ENCODE measurements at places on chromosomes 7 and 10. TPM values are rescaled to one million over a fixed set of nuclear protein-coding genes. Genes with fewer than 3 reads are reported as not detected.

The UCMA gene
- not detected for total RNA-seq

The SAP25 gene
- total RNA-seq = 0.66 TPM

The ATP6V1F gene
- total RNA-seq = 241 TPM

The PRXL2A gene
- 44.8 TPM for total RNA-seq

The OR2A42 gene
- not detected for total RNA-seq

The SPAG6 gene
- total RNA-seq = not detected

The C7orf57 gene
- total RNA-seq = 0.35 TPM

The TRIM73 gene
- 2.7 TPM for total RNA-seq

The SNX13 gene
- total RNA-seq = 16.8 TPM

The UNCX gene
- total RNA-seq = not detected

The SPDYE16 gene
- not detected for total RNA-seq

The ZNF479 gene
- total RNA-seq = not detected

The SHTN1 gene
- total RNA-seq = 26.4 TPM

The SPDYE2B gene
- not detected for total RNA-seq

The GNAT3 gene
- total RNA-seq = not detected

The KNDC1 gene
- total RNA-seq = 1.3 TPM

The LBX1 gene
- not detected for total RNA-seq

The MINDY4 gene
- 2.4 TPM for total RNA-seq

The AKR1C1 gene
- total RNA-seq = 482 TPM

The AHCYL2 gene
- total RNA-seq = 6.2 TPM

The LAMB4 gene
- 0.19 TPM for total RNA-seq

The ERVW-1 gene
- 0.04 TPM for total RNA-seq

The AGBL3 gene
- 0.80 TPM for total RNA-seq
